Fibroblast of lung (primary cell): ENCODE measurements at places on chromosomes 3 and 15. TPM values are rescaled to one million over a fixed set of nuclear protein-coding genes. Genes with fewer than 3 reads are reported as not detected.

PP2D1 gene
- total RNA-seq: not detected in 2 replicates

GRCh38 chr3:62548528-62549205 lies 175.3 kb upstream of the FEZF2 start:
- H3K4me1 ChIP-seq: no peaks in the 10 kb centered on the region
- H3K36me3 ChIP-seq: no peaks in the 10 kb centered on the region
- H3K4me3 ChIP-seq: no peak overlapping the region
- no peaks in the 10 kb centered on the region for H3K27me3 ChIP-seq

GRCh38 chr3:51375571-51375970 lies 9.5 kb upstream of the MANF start:
- H3K27me3 ChIP-seq: no peaks in the 10 kb centered on the region
- H3K27ac ChIP-seq: no peak overlapping the region
- H3K4me1 ChIP-seq: no peaks in the 10 kb centered on the region
- H3K4me3 ChIP-seq: no peak overlapping the region
- DNase-seq: no peak

DNA sequence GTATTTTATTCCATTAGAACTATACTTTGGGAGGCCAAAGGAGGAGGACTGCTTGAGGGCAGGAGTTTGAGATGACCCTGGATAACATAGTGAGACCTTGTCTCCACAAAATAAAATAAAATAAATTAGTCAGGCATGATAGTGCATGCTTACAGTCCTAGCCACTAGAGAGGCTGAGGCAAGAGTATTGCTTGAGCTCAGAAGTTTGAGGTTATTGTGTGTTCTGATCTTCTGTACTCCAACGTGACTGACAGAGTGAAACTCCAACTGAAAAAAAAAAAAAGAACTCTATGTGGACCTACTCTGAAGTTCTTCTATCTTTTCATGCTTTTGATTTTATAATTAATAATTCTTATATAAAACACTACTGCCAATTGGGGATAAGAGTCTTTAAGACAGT lies 1560.0 kb upstream of the GBE1 start:
- no peaks in the 10 kb centered on the region for H3K27me3 ChIP-seq
- H3K27ac ChIP-seq: no peak overlapping the region
- H3K4me1 ChIP-seq: no peaks in the 10 kb centered on the region
- no peaks in the 10 kb centered on the region for H3K36me3 ChIP-seq

GRCh38 chr15:75151214-75152128 lies 50.2 kb upstream of the C15orf39 start:
- no peak overlapping the region for H3K4me3 ChIP-seq
- no peaks in the 10 kb centered on the region for H3K36me3 ChIP-seq
- no peaks in the 10 kb centered on the region for H3K27me3 ChIP-seq
- no peak for DNase-seq
- H3K4me1 ChIP-seq: peaks cover 2% of the 10 kb centered on the region
